ENCODE measurements at places on chromosomes 1 and 21.

DNA sequence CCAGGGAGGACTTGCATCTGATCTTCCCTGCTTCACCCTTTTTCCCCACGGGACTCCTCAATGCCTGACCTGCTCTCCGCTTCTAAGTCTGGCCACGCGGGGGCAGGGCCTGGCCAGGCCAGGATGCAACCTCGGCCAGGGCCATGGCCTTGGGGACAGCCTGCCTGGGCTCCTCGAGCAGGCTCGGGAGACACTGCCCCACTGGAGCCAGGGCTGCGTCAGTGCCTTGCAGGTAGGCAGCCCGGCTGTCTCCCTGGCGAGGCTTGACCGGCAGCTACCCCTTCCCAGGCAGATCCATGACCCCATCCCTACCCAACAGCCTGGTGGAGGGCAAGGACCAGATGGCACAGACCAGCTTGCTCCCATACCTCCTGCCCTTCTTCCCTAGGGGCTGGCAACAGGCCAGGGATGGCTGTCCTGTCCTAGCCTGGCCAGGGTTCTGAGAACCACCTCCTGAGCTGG lies 2.7 kb upstream of the PRDM16 start:
- DNase-seq: no peak

DNA sequence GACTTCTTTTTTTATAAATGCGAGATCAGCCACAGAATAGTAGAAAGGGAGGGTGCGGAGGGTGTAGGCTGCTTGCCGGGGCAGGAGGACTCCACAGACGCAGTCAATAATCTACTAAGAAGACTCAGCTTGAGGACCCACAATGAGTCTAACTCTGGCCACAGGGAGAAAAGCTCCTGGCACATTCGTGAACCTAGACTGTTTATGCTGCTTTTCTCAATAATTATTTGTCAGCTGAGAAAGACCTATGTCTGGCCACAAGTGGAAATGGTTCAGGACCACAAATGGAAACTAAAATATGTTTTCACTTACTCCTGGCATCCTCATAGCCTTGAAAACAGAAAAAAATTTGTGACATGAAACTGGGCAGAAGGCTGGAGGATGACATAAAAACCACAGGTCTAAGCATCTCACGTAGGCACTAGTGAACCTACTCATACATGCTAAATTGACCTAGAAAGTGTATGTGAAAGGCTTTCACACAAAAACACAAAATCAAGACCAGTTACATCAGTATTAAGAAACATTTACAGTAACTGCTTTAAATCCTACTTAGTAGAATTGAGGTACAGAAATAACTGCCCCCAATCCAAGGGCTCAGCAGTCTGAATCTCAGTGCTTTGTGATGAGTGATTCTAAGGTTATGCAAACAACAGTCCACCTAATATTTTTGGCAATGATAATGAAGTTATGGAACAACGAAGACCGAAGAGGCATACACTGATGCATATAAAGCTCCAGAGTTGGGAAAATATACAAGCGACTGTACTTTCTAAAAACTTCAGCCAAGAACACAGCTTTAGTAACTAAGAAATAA lies 159.5 kb downstream of the SLC45A1 start:
- DNase-seq: no peak

DNA sequence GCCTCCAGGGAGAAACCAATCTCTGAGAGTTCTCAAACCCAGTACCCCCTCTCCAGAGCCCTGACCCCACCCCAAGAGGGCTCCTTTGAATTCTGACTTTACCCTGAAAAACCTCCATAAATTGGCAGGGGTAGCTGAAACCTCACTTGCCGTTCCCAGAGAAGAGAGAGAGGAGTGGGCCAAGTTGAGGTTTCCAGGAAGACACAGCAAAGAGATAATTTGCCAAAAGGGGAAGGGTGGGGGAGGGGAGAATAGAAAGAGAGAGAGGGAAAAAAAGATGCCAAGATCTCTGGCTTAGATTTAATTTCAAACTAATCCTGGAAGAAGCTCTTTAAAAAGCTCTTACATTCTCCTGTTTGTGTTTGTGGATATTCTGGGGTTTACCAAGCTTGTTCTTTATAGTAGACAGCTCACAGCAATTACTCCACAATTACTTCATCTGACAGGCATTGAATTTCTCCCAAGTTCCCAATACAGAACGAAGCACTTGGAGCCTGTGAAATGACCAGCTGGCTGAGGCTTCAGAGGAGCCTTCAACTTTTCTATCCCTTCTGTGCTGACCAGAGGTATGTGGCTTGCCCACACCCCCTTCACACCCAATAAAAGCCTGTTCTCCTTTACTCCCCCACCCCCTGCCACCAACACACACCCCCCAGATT lies 1.1 kb upstream of the GRHL3 start:
- no peak for DNase-seq

GRCh38 chr21:33071770-33072306 lies 1.9 kb downstream of the OLIG1 start:
- DNase-seq: no peak

DNA sequence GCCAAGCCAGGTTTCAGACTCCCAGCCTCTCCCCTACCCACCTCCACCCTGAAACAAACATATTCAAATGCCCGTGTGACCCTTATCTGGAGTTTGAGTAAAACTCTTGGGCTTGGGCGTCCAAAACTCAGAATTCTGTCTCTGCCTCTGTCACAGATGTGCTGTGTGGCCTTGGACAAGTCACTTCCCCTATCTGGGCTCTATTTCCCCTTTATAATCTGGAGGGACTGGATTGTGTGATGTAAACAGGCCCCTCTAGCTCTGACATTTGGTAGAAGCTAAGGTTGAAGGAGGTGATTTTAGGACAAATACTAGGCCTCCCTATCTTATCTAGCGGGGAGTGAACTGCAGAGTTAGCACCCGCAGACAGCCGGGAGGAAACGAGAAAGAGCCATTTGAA lies 67.5 kb downstream of the IGSF21 start:
- DNase-seq: no peak

- no peak for DNase-seq
These were observed 81.3 kb upstream of the KAZN start for GRCh38 chr1:14516974-14517840.

DNA sequence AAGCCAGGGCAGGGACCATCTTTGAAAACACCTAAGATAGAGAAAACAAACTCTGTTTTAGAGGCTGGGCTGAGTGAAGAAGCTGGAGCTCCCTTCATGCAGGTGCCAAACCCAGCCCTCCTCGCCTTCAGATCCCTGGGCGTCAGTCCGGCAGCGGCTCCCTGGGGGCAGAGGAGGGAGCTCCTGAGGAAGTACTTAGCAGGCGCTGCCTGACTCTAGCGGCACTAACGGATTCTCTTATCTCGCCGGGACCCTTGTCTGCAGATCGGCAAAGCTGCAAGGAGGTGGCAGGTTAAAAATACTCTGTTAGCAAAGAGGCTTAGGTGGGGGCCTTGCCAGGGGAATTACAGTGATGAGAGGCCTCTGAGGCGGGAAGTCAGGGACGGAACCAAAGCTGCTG lies 79.6 kb downstream of the PLXNA2 start:
- no peak for DNase-seq

GRCh38 chr1:228989992-228990827 lies 254.9 kb downstream of the RHOU start:
- DNase-seq: peak; percentile 43
